ENCODE measurements at places on chromosomes 12 and 14.

GRCh38 chr12:110693731-110694130 lies 4.8 kb upstream of the HVCN1 start:
- DNase-seq: no peak

DNA sequence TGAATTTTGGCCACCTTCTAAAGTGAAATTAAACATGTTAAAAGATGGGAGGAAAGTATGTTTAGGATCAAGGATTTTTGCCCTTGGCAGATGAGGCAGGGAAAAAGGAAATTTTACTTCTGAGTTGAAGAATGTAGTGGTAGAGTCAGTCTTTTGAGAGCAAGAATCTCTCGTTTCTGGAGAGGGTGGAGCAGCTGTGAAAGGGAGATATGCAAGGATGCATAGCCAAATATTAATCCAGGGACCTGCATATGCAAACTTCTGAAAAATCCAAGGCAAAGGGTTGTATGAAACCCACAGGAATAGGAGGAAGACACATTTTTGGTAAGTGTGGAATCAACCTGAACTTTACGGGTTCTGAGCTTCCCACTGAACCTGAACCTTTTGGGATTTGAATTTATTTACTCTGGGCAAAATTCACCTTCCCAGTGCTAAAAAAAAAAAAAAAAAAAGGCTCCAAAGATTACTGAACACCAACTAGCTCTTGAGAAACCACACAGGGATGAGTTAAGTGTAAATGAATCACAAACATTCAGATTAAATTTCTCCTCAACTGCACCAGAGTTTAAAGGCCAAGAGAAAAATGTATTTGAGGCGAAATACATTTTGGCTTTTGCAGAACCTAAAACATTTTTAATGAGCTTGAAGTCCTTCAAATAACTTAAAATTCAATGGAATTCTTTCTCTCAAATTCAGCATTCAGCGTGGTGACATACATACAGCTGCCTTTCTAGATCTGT lies 187.1 kb upstream of the CDKN3 start:
- no peak for DNase-seq

DNA sequence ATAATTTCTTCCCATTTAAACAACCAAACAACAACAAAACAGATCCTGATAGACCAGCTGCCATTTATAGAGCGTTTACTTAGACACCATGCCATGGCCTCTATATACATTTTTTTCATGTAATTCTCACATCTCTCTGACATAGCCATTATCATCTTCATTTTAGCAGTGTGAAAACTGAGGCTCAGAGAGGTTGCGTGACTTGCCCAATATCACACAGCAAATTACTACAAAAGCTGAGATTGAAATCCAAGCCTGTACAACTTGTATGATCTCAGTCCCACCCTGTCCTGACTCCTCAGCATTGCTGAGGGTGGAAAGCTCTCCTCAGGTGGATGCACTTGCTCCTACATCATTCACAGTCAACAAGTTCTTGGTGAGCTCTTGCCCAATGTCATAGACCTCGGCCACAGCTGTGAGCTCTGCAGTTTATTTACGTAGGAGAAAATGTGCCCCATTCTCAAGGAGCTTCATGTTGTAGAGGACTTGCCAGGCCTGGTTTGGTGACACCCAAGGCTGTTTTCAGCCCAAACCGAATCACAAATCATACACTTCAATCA lies 55.5 kb downstream of the CRACR2A start:
- no peak for DNase-seq

DNA sequence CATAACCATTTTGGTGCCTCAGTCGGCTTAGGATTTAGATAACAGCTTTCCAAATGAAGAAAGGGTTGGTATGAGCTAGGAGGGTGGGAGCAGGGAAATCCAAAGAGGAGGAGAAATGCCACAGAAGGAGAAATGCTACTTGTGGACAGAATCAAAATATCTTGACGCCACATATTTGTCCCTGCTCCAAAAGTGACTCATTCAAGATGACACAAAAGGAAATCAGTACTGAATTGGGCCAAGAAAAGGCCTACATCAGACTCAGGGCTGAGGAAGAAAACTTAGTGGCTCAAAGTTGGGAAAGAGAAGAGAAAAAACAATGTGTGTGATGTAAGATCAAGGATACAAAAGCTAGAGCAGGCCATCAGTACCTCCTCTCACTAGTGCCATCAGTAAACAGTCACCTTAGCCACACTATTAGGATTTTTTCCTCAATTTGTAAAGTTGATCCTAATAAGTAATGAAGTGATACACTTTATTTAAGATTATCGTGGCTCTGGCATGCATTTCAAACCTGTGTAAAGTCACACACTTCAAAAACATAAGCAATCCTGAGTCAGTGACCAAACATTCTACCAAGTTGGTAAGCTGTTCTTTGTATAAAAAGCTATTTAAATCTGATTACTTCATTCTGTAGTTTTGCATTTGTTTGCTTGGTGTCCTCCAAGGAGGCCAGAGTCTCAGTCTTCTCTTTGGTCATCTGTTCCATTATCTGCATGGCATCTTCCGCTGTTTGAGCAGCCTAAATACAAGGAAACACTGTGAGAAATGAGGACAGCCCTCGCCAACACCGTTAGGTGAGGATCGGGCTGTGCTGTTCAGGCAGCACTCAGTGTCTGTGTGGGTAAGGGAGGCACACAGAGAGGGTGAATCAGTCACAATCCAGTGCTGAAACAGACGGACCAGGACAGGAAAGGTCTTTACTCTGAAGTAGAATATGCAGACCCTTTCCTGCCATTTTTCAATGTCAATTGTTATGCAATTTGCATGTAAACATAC lies 52.6 kb upstream of the VPS33A start:
- no peak for DNase-seq

DNA sequence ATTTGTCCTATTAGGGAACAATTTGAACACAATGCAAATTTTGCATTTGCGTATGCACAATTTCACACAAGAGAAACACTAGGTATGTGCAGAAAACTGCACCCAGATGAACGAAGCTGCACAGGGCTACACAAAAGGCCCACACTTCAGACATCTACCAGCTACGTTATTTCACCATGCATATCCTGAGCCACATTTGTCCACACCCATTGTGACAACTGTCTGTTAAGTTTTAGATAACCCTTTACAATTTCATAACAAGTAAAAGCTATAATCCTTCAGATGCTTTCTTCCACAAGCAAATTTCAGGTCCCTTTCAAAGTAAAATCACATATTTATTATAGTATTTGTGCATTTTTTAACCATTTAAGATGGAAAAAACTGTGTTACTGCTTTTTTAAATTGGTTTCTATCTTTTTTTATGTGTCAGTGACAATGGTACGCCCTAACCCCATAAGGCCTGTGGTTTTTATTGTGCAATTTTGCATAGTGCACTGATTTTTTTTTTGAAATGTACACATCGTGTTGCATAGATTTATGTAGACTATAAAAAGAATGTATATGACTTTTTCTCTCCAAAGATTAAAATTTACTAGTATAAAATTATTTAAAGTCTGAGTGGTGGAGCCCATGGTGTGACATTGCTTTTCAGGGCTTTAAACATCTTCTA lies 87.8 kb upstream of the BTG1 start:
- DNase-seq: no peak

GRCh38 chr12:123094349-123095077 lies 56.4 kb downstream of the PITPNM2 start:
- DNase-seq: no peak

- no peak for DNase-seq
Measured at GRCh38 chr14:33539918-33540357, 410.9 kb downstream of the EGLN3 start.

GRCh38 chr12:108642269-108642870 lies 8.7 kb upstream of the SELPLG start:
- no peak for DNase-seq

DNA sequence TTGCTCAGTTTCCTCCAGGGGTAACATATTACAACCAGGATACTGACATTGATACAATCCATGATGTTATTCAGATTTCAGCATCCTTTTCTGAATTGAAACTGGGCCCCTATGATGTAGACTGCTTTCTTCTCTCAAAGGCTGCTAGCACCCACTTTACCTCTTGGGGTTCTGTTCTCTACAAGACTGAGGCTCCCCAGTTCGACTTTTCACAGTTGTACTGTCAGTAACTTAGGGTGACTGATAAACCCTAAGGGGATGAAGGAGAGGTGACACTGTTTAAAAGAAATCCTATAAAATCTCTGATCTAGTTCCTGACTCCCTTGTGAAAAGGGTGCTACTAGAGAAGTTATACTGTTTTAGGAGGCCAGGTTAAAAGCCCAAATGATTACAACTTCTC lies 818 bp downstream of the VPS33A start:
- no peak for DNase-seq

GRCh38 chr14:31025367-31026076 lies at the start of gene AP4S1:
AP4S1 (plus strand) TSS chr14:31025649; CDS start chr14:31066197, 40,548 bp downstream.
- DNase-seq: peak; percentile 54

DNA sequence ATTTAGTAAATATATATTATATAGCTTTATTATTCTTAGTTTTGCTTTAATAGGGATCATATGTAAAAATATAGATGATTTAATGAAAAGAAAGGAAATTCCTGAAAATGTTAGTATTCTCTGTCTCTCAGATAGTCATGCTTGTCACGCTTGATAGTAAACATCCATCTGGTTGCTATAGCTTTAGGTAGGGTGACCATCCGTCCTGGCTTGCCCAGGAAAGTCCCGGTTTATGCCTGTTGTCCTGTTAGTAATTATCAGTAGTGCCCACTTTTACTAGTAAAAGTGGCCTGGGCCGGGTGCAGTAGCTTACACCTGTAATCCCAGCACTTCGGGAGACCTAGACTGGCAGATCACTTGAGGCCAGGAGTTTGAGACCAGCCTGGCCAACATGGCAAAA lies 23.8 kb downstream of the CFAP54 start:
- DNase-seq: no peak

DNA sequence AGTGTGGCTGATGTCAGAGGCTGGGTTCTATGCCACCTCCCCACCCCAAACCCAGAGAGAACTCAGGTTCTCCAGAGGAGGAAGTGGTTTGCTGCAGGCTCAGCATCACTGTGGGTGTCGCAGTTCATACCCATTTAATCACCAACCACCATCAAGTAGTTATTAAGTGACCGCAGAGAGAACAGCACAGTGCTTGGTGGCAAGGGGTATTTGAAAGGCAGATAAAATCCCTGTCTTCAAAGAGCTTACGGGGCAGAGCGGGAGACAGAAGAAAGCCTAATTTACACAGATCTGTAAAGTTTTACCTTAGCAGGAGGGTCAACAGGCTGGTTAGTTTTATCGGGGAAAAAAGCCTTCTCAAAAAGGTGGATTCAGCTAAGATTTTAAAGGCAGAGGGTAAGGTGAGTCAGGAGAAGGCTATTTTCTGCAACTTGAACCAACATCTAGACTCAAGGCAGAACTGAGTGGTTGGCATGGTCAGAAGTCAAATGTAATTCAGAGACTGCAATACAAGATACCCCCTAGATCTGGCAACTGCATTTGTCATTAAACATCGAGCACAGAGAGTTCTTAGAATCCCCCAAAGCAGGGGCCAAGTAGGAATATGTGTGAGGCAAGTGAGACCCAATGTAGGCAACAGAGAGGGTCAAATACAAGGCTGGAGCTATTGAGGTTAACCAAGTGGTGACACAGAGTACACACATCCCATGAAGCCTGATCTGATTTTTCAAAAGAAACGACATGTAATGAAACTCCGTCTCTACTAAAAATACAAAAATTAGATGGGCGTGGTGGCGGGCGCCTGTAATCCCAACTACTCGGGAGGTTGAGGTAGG lies 13.2 kb downstream of the PXN start:
- DNase-seq: peak; percentile 83

GRCh38 chr12:112303799-112304198 lies 78.4 kb downstream of the HECTD4 start:
- no peak for DNase-seq

DNA sequence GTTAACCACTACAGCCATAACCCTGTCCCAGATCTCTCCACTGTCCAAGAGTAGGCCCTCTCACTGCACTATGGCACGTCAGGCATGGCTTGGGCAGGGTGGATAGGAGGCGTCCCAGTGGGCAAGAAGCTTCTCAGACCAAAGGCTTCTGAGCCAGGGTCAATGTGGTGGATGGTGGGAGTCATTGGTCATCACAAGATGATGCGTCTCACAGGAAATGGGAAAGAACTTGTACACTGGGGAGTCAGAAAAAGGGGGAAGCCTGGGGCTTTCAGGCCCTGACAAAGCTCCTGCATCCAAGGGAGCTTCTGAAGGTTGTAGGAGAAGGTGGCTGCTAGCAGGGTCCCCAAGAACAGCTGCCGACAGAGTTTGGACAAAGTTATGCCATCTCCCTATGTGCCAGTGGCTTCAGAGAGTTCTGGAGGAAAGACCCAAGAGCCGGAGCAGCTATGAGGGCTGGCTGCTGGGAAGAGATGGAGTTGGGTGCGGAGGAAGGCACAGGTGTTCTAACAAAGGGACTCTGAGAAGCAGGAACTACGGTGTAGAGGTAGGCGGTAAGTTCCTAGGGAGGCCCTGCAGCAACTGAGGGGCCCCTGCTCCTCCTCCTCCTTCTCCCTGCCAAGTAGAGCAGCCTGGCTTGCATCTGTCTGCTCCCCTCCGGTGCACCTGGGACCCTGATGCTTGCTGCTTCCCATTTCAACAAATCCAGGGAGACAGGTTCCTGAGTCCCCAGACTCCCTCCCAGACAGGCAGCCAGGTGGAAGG lies 81.1 kb downstream of the ARL6IP4 start:
- no peak for DNase-seq

DNA sequence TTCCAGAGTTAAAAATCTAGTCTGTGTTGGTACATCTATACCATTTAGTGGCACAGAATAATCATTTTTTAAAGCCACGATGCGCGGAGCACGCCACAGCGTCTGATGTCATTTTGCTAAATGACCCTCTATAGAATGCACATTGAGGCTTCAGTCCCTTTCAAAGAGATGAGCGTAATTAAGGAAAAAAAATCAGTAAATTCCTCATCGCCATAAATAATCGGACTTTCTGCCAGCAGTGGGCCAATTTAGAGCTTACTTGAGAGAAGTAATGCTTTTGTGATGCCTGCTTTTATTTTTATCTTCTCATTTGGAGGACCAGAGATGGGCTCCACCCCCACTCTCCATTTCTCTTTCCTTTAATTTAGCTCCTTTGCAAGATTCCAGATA lies 4.0 kb downstream of the ASCL1 start:
- no peak for DNase-seq

- DNase-seq: no peak
Measured at GRCh38 chr14:103892247-103892646, 36.0 kb upstream of the TDRD9 start.

- no peak for DNase-seq
Measured at GRCh38 chr12:94327809-94328208, 131.9 kb downstream of the CEP83 start.

- peak; percentile 84 for DNase-seq
Measured at GRCh38 chr14:90820958-90821357, 4.7 kb upstream of the TTC7B start.

- DNase-seq: peak; percentile 85
Measured at GRCh38 chr12:120944645-120945217, 33.6 kb upstream of the HNF1A start.

DNA sequence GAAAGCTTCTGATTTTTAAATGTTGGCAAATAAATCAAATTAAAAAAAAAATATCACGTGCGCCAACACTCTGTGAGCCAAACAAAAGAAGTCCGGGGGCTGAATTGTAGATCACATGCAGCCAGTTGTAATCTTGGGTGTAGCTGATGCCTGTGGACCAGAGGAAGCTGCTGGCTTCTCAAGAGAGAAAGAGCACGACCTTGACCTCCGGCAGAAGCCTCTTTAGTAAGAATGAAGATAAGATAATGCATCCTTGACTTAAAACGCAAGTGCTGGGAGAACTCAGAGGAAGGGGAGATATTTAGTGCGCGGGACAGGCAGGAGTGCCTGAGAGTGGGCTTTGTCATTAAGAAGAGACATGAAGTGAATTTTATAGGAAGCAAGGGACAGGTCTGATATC lies 162.8 kb upstream of the TBX3 start:
- DNase-seq: no peak

Data from activated naive CD4-positive, alpha-beta T cell treated with anti-CD3 and anti-CD28 coated beads for 36 hours (primary cell).